ENCODE measurements at places on chromosomes 11 and 22.

DNA sequence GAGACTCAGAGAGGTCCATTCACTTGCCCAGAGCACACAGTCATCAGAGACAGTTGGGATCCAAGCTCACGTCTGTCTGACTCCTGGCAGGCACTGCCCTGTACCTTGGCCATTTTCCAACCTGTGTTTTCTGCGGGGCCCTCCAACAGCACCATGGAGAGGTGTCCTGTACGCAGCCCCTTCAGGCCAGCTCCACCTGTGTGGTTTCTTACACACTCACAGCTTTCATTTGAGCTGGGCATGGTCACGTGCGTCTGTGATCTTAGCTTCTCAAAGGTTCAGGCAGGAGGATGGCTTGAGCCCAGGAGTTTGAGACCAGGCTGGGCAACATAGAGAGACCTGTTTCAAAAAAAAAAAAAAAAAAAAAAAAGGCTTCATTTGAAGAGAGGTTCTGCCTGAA is 24.4 kb downstream of the TOM1 start:
- no peak for DNase-seq

GRCh38 chr22:17046566-17047348 is 38.0 kb upstream of the IL17RA start:
- DNase-seq: no peak

GRCh38 chr11:129402206-129403171 is 26.8 kb downstream of the BARX2 start:
- no peak for DNase-seq

GRCh38 chr22:49583886-49584505 is 243.7 kb downstream of the BRD1 start:
- DNase-seq: no peak

DNA sequence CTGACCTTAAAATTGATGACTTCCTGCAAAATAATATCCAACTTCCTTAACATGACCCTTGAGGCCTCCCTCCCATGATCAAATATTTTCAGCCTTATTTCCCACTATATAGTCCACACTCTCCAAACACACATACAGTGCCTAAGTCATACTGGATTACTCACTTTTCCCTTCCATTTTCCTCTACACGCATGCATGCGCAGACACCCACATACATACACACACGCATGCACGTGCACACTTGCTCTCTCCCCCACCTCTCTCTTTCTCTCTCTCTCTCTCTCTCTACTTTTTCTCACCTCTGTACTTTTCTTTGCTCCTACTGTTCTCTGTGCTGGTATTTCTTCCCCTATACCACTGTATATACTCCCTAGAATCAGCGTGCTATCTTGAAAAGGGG is 28.1 kb downstream of the DLG2 start:
- no peak for DNase-seq

GRCh38 chr22:44729391-44730021 is 22.9 kb upstream of the ARHGAP8 start:
- DNase-seq: no peak

DNA sequence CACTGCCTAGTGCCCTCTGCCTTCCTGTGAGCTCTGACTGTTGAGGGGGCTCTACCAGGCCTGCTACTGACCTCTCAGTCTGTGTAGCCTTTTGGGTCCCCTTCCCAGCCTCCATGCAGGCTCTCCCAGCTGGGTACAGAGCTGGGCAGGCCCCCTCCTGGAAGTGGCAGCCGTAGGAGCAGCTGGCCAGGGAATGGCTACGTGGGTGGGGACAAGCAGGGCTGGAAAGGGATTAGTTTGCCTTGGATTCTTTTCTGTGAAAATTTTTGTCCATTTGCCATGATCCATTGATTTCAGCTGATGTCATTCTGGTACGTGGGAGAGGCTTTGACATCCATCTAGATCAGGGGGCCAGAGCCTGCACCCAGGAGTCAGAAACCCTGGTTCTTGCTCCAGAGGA is 23.9 kb upstream of the NECTIN1 start:
- no peak for DNase-seq

DNA sequence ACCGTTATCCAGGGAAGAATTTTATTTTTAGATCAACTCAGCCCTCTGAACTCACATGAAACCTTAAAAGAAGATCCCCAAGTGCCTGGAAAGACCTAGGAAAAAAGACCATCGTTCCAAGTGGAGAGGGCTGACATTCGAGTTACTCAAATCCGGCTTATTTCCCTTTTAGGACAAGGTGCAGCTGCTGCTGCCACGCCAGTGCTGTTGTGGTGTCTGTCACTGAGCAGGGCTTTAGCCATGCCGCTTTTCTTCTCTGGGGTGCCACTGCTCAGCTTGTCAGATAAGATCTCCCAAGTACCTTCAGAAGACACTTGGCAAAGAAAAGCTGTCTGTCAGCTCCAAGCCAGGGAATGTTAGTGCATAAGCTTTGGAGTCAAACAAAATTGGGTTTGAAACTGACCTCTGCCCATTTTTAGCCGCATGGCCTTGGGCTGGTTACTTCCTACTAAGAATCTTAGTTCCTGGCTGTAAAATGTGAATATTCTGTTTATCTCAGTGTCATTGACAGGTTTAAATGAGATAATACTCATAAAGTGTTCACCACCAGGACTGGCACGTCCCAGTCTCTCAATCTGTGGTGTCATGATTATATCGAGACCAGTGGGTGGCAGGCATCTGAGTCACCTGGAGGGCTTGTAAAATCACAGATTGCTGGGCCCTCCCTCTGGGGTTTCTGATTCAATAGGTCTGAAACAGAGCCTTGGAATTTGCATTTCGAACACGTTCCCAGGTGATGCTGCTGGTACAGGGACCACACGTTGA is 117.5 kb downstream of the PKNOX2 start:
- DNase-seq: no peak

GRCh38 chr22:49583341-49583740 is 244.3 kb downstream of the BRD1 start:
- DNase-seq: no peak

GRCh38 chr11:2778630-2779498 is 79.1 kb upstream of the KCNQ1OT1 start:
- DNase-seq: no peak

DNA sequence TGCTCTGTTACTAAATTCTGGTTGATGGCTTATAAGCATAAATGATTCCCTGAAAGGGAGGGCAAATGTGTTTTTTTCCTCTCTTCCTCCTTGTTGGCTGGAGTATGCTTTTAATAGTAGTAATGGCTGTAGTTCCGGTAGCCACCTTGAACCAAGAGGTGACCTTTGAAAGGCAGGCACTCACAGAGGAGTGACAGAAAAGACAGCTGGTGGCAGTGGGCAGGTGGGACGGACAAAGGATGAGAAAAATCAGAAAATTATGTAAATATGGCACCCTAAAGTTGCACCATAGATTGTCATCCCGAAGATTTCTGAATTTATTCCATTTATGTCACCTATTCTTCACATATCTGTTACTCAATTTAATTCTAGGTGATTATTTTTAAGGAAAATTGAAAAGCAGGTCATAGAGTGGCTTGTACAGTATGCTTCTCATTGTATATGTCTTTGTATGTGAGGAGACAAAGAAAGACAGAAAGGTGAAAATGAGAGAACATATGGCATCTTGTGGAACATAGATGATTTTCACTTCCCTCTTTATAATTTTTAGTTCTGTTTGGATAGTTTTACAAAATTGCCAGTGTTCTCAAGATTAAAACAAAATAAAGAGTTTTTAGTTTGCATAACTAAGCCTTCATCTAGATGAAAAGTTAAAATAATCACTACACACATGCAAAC is 17.0 kb downstream of the CASP12 start:
- DNase-seq: no peak

DNA sequence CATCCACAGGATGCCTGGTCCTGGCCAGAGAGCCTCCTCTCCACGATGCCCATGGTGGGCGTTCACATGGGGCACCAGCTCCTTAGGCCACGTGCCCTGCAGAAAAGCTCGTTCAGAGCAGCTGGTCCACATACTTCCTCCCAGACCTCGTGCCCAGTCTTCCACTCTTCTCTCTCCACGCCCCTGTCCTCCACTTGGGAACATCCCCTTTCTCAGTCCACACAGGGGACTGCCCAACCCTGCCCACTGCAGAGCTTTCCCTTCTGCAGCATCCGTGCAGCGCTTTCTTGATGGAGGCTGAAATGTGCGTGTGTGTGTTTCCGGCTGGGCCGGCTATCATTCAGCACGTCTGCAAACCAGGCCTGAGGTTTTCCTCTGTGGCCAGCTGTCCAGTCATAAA is 11.3 kb downstream of the TPCN2 start:
- DNase-seq: no peak

GRCh38 chr11:101577461-101577860 is 6.3 kb downstream of the TRPC6 start:
- no peak for DNase-seq

- no peak for DNase-seq
Observed at GRCh38 chr11:11071486-11071885, 213.6 kb upstream of the ZBED5 start.

DNA sequence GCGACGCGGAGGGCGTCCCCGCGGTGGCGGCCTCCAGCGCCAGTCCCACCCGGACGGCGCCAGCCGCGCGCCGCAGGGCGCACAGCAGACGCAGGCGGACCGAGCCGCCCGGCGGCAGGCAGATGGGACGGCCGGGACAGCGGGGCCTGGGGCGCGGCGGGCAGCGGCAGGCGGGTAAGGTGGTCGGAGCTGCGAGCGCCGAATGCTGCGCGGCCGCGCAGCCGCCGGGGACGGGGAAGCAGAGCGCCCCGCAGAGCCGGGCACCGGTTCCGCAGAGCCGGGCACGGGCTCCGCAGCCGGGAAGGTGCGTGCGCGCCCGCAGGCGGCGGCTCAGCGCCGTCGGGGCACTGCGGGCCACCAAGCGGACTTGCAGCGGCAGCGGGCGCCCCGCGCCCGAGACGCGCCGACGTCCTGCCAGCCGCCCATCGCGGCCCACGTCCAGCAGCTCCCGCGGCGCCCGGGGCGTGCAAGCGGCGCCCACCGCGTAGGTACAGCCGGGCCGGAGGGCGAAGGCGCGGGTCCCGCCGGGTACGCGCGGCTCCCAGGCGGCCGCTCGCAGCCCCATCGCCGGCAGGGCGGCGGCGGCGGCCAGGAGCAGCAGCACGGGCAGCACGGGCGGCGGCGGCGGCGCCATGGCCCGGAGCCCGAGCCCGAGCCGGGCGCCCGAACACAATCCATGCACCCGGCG is 739 bp downstream of the CELSR1 start:
- DNase-seq: no peak

DNA sequence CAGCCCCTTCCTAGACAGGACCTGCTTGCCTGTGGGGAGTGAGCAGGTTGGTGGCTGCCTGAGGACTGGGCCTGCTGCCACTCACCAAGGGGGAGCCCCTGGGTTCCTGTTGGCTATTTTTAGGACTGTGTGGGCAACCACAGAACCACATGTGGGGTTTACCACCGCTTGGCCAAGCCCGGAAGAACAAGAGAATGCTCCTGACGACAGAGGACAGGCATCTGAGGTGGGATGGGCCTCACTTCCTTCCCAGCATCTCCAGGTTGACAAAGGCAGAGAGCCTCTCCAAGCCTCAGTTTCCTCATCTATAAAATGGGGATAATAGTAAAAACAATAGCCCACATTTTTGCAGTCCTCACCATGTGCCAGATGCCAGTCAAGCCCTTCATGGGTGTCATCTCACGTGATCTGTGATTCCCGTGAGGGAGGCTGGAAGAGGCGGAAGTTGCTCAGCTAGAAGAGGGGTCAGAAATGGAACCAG is 43.6 kb downstream of the LRRC32 start:
- no peak for DNase-seq

- DNase-seq: no peak
Observed at GRCh38 chr11:20036626-20037335, 123.5 kb downstream of the DBX1 start.

DNA sequence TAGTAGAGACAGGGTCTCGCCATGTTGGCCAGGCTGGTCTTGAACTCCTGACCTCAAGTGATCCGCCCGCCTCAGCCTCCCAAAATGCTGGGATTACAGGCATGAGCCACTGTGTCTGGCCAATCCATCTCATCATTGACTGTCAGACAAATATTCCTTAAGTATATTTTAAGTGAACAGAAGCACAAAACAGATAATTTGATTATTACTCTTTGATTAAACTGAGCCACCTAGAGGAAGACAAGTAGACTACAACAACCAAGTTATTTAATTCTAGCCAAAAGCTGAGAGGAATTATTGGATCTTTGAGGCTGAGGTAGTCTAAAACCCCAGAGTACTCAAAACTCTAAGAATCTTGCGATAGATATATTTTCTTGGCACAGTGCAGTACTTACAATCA is 1.2 kb downstream of the ACRV1 start:
- DNase-seq: no peak

DNA sequence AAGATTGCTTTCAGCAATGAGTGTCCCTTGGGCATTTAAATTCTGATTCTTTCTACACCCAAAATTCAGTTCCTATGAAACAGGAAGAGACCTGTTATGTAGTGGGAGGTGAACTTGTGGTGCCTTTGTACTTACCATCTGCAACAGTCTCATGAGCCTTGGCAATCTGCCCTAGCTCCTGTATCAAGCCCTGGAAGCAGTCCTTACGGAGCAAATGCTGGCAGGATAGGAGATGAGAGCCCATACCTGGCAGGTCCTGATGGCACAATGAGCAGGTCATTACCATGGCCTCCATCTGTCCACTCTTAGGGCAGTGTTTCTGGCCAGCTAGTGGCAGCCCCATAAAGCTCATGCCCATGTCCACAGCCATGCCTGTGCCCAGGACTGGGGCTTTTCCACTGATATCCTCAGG is 10.8 kb downstream of the TRIM66 start:
- DNase-seq: no peak

DNA sequence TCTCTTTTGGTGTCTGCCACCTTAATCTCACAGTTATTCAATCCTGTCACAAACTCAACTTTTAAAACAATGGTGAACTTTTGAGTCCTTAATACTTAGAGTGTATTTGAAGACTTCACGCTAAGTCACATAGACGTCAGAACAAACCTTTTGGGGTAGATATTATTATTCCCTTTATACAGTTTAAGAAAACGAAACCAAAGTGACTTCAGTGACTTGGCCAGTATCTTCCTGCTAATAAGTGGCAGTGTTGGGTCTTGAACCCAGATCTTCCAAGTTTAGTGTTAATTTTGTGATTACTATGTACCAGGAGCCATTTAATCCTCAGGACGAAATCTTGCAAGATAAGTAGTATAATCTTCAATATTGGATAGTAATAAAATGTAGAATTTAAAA is 691 bp downstream of the CEP295 start:
- no peak for DNase-seq

DNA sequence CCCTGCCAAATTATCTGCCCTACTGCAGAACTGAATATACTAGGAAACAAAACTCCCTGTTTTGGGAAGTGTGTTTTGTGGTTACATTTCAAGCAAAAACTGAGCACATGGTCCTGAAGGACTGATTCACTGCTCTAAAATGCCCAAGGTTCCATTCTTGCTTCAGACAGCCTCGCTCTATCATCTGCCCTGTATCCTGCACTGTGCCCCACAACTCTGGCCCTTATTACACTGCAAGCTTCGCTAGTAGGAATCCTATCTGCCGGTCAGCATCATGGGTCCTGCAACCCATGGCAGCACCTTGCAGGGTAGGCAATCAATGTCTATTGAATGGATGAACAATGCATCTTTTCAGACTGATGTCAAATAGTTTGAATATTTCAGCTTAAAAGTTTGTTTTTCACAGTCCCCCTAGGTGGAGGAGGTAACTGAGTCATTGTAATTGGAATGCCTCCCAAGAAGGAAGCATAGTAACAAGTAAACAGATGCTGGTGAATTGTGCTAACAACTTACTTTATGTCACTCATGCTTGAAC is 21.3 kb downstream of the LAYN start:
- no peak for DNase-seq
